Hippocampal formation (tissue), 2 donors: ENCODE measurements at places on chromosomes 13 and 19.

- no peak for DNase-seq
Measured at GRCh38 chr19:49631014-49631588, 8.8 kb downstream of the RRAS start.

DNA sequence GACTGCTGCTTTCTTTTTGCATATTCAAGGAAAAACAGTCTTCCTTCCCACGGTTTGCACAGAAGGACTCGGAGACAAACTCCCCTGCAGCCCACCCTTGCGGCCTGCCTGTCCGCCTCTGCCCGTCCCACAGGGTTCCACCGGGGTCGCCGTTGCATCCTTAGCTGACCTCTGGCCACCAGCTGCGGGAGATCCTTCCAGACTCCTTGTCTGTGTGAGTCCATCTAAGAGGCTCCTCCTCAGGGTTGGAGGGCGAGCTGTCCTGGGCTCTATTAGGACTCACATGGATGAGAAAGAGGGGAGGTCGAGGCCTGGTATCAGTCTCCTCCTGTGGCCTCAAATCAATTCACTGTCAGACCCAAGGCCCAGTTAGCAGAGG is 39.2 kb downstream of the KLF2 start:
- no peak for DNase-seq

- peak; percentile 8 for DNase-seq
Measured at GRCh38 chr13:41411522-41411921, 45.8 kb upstream of the RGCC start.

GRCh38 chr19:34880034-34880433 is 46.7 kb upstream of the ZNF30 start:
- no peak for DNase-seq

GRCh38 chr13:93101226-93101734 is 125.3 kb upstream of the GPC6 start:
- DNase-seq = no peak

DNA sequence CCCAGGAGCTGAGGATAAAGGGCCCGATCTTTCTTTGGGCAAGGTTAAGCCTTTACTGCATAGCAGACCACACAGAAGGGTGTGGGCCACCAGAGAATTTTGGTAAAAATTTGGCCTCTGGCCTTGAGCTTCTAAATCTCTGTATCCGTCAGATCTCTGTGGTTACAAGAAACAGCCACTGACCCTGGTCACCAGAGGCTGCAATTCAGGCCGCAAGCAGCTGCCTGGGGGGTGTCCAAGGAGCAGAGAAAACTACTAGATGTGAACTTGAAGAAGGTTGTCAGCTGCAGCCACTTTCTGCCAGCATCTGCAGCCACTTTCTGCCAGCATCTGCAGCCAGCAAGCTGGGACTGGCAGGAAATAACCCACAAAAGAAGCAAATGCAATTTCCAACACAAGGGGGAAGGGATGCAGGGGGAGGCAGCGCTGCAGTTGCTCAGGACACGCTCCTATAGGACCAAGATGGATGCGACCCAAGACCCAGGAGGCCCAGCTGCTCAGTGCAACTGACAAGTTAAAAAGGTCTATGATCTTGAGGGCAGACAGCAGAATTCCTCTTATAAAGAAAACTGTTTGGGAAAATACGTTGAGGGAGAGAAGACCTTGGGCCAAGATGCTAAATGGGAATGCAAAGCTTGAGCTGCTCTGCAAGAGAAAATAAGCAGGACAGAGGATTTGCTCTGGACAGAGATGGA is 8.4 kb upstream of the CEACAM19 start:
- no peak for DNase-seq

- no peak for DNase-seq
Measured at GRCh38 chr19:42114412-42114811, 17.8 kb downstream of the POU2F2 start.

GRCh38 chr19:2653710-2654707 is 48.5 kb downstream of the GNG7 start:
- no peak for DNase-seq

DNA sequence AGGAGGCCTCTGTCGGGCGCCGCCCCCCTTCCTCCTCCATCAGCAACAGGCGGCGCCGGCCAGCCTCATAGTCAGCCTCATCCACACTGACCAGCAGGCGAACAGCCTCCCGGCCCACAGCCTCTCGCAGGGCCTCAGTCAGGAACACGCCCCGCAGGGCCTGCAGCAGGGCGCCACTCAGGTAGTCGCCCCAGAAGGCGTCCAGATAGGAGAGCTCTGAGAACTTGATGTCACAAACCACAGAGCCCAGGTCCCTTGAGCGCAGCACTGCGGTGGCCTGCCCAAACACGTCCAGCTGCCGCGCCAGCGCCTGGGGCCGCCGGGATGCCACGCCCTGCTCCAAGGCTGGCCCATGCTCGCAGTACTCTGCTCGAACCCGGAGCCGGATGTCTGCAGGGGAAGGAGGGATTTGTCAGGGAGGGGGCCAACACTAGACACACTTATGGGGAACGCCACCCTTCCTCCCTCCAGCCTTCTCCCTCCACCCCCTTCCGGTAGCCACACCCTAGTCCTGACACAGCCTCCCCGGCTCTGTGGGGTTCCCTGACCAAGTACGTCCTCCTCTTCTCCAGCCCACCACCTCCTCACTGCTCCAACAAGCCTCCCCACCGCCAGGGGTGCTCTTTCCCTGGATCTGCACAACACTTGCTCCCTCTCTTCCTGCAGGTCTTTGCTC is 17.9 kb downstream of the DEDD2 start:
- no peak for DNase-seq

DNA sequence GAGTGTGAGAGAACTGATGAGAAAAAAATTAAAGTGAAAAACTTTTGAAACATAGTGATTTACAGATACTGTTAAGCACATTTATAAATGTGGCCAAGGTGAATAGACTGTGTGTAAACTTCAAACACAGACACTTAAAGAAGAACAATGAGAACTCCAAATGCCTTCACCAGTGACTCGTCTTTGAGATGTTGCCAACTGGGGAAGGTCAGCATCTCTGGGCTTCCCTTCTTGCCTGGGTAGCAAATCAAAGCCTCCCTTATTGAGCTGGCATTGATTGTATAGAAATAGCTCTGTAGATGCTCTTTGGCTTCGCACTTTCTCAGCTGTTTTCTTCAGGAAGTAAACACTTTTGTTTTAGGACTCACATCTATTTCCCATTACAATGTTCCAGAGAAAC is 177.3 kb upstream of the SGCG start:
- DNase-seq = no peak

GRCh38 chr13:95056266-95056665 is 245.0 kb downstream of the ABCC4 start:
- no peak for DNase-seq

- no peak for DNase-seq
Measured at GRCh38 chr19:19270749-19271571, 2.1 kb downstream of the TM6SF2 start.

- no peak for DNase-seq
Measured at GRCh38 chr13:98479496-98480003, 97.4 kb downstream of the STK24 start.

DNA sequence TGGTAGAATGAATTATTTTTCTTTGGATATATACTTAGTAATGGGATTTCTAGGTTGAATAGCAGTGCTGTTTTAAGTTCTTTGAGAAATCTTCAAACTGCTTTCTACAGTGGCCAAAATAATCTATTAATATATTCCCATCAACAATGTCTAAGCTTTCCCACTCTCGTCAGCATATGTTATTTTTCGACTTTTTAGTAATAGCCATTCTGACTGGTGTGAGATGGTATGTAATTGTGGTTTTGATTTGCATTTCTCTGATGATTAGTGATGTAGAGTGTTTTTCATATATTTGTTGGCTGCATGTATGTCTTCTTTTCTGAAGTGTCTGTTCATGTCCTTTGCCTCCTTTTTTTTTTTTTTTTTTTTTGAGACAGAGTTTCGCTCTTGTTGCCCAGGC is 90.2 kb upstream of the CSNK1A1L start:
- no peak for DNase-seq

GRCh38 chr19:16397791-16398529 is 73.3 kb downstream of the KLF2 start:
- no peak for DNase-seq
